ENCODE measurements at places on chromosomes 12 and 14. TPM values are rescaled to one million over a fixed set of nuclear protein-coding genes. Genes with fewer than 3 reads are reported as not detected.
A peak's percentile ranks its signal among the peaks of the same experiment; 100 is the strongest.

The KCNJ8 gene
- total RNA-seq = 12.8 TPM

The C12orf54 gene
- 0.53 TPM for total RNA-seq

The RPS6KA5 gene
- 11.3 TPM for total RNA-seq

The DNAJC22 gene
- total RNA-seq = 0.18 TPM

The ASB2 gene
- 2.4 TPM for total RNA-seq

The IFNG gene
- not detected for total RNA-seq

The PYGL gene
- total RNA-seq = 65.6 TPM

The BICDL1 gene
- total RNA-seq = 9.0 TPM

The ANKS1B gene
- 4.0 TPM for total RNA-seq

The BCL7A gene
- total RNA-seq = 6.4 TPM

DNA sequence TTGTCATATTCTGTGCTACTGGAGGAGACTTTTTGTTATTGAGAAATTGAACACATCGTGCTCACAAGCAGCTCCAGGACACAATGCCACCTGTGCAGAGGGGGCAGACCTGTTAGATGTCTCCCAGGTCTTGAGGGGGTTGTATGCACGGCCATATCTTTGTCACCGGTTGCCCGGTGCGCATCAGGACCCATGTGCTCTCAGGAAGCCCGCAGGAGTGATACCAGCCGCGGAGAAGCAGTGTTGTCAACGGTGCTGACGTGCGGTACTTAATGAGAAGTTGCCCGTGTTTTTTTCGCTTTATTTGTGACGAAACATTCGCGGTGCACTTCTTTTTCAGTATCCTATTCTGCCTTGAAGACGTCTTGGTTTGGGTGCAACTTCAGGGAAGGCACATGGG lies 128.2 kb upstream of the RTL1 start:
- no peaks in the 10 kb centered on the region for H3K4me1 ChIP-seq
- H3K36me3 ChIP-seq = no peaks in the 10 kb centered on the region
- H3K4me3 ChIP-seq = no peak overlapping the region
- no peaks in the 10 kb centered on the region for H3K27me3 ChIP-seq
- no peak overlapping the region for H3K27ac ChIP-seq

DNA sequence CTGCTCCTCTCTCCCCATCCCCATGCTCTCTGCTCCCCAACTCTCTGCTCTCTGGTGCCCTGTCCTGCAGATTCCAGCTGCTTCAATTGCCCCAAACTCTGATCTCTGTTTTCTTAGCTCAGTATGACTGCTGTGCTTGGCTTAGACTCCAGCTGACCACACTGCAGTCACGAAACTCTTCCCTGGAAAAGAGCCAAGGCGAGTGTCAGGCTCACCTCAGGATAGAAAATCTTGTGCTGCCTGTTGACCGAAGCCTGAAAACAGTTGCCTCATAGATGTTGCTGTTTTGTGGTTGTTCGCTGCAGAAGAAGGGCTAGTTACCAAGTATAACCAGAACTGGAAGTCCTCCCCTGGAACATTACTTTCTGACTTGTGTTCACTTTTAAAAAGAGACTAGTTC lies 6.7 kb upstream of the STON2 start:
- peaks cover 4% of the 10 kb centered on the region for H3K27me3 ChIP-seq
- H3K4me3 ChIP-seq = no peak overlapping the region
- no peaks in the 10 kb centered on the region for H3K36me3 ChIP-seq
- no peak for DNase-seq
- no peak overlapping the region for H3K27ac ChIP-seq

GRCh38 chr12:124677552-124678356 lies 110.3 kb upstream of the NCOR2 start:
- no peaks in the 10 kb centered on the region for H3K36me3 ChIP-seq
- no peak overlapping the region for H3K4me3 ChIP-seq
- H3K27ac ChIP-seq = no peak overlapping the region
- no peak for DNase-seq
- no peaks in the 10 kb centered on the region for H3K27me3 ChIP-seq

DNA sequence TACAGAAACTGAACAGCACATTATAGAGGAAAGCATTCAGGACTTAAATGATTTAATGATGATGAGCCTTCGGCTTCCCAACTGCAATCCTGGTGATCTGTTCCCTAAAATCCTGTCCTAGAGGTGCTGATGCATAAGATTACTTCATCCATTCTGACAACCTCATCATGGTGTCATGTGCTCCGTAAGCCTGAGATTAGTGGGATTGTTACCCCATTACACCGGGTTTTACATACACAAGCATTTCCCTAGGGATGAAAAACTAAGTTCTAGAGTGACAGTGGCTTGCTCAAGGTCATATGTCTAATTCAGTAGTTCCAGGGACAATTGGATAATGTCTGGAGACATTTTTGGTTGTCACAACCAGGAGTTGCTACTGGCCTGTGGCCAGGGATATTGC lies 2.5 kb upstream of the RNASE13 start:
- H3K27me3 ChIP-seq = no peaks in the 10 kb centered on the region
- no peak overlapping the region for H3K4me3 ChIP-seq
- peaks cover 26% of the 10 kb centered on the region for H3K4me1 ChIP-seq
- no peak overlapping the region for H3K27ac ChIP-seq
- H3K36me3 ChIP-seq = no peaks in the 10 kb centered on the region
- no peak for DNase-seq

DNA sequence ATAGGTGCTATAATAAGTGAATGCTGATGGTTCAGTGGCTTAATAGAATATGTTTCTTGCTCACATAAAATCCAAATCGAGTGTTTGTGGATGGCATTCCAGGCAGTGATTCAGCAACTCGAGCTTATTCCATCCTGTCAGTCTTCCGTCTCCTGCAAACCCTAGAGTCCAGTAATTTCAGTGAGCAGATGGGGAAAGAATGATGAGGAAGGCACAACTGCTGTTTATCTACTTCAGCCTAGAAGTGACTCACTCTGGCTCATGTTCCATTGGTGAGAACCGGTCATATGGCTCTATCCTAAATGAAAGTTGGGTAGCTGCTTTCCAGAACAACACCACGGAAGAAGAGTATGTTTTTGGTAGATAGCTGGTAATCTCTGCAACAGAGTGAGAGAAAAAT lies 421.8 kb upstream of the PDE3A start:
- no peak for DNase-seq
- no peaks in the 10 kb centered on the region for H3K4me1 ChIP-seq
- no peaks in the 10 kb centered on the region for H3K36me3 ChIP-seq

DNA sequence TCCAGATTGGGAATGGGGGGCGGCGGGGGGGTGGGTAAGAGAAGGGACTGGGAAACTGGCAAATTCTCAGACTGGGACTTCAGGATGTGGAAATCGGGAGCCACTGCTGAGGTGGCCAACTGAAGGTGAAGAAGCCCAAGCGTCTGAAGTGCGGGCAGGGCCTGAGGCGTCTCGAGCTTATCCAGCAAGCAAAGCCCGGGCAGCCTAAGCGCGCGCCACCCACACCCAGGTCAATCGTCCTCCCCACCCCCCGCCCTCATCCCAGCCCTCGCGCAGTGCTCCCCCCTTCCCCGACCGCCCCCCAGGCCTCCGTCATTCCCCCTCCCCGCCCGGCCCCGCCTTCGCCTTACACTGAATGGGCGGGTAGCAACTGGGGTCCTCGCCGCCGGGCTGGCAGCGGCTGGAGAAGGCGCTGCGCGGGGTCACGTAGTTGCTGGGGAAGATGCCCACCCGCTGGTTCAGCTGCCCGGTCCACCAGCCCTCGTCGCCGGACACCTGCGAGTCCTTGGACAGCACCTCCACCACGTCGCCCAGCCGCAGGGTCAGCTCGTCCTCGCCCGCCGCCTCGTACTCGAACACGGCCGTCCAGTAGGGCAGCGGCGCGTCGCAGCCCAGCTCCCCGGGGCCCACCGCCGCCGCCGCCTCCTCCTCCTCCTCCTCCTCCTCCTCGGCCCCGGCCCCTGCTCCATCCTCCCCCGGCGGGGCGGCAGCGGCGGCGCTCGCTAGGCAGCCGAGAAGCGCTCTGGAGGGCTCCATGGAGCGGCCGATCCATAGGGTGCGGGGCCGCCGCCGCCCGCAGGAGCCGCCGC lies 693 bp downstream of the MAP3K9 start:
- H3K36me3 ChIP-seq = no peaks in the 10 kb centered on the region
- peaks cover 14% of the 10 kb centered on the region for H3K27me3 ChIP-seq
- peak overlapping the region; percentile 73 for H3K4me3 ChIP-seq
- H3K4me1 ChIP-seq = peaks cover 18% of the 10 kb centered on the region
- peak overlapping the region; percentile 81 for H3K27ac ChIP-seq
- DNase-seq = peak; percentile 67

GRCh38 chr12:90653040-90653439 lies 301.9 kb downstream of the CCER1 start:
- H3K4me1 ChIP-seq = no peaks in the 10 kb centered on the region
- H3K27ac ChIP-seq = no peak overlapping the region
- H3K4me3 ChIP-seq = no peak overlapping the region
- no peaks in the 10 kb centered on the region for H3K27me3 ChIP-seq

DNA sequence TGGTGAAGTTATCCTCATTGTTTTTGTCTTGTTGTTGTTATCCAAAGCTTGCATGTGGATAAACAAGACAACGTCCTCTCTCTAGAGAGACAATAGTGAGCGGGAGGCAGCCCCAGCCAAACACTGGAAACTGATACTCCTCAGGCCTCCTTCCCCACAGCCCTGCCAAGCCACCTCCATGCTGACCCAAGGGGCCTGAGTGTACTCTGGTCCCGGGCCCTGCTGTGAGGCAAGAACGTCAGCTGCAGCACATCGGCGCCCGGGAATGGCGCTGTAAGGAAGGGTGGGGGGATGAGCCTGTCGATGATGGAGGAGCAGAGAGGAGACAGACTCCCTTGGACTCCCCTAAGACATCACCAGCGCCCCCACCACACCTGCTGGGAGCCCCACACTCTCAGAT lies 83.6 kb downstream of the ANO2 start:
- DNase-seq = no peak
- H3K4me1 ChIP-seq = no peaks in the 10 kb centered on the region
- no peak overlapping the region for H3K27ac ChIP-seq
- no peak overlapping the region for H3K4me3 ChIP-seq

GRCh38 chr14:86357876-86358275 lies 827.9 kb downstream of the FLRT2 start:
- H3K27ac ChIP-seq = no peak overlapping the region
- no peaks in the 10 kb centered on the region for H3K4me1 ChIP-seq
- DNase-seq = no peak

DNA sequence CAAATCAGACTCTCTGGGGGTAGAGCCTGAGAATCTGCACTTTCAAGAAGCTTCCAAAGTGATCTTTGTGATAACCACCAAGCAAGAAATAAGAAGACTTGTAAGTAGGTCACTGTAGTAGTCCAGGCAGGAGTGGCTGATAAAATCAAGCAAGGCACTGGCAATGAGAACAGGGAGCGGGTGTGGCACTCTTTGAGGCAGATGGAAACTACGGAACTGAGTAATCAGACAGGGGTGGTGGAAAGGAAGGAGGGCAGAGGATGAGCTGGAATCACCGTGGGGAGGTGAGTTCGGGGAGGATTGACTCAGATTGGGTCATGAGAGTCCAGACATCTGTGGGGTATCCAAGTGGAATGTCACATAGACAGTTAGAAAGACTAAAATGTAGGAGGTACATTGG lies 44.4 kb upstream of the PLXNC1 start:
- H3K4me1 ChIP-seq = peaks cover 16% of the 10 kb centered on the region
- DNase-seq = no peak
- H3K36me3 ChIP-seq = no peaks in the 10 kb centered on the region
- H3K27me3 ChIP-seq = peaks cover 12% of the 10 kb centered on the region
- H3K27ac ChIP-seq = no peak overlapping the region

DNA sequence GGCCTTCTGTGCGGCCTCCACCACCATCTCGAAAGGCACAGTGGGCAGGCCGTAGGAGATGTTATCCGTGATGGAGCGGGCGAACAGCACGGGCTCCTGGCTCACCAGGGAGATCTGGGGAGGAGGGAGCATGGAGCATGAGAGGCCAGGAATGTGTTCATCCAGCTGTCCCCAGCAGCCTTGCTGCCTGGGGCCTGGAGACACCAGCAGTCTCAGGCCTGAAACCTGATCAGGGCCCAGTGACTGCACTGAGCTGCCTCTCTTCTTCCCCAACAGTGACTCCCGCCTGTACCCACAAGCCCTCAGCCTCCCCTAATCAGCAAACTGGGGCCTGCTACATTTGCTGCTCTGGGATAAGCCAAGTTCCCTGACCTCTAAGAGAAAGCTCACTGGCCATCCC lies 30.9 kb downstream of the ABCB9 start:
- no peak overlapping the region for H3K4me3 ChIP-seq
- no peaks in the 10 kb centered on the region for H3K4me1 ChIP-seq
- no peak for DNase-seq

- no peaks in the 10 kb centered on the region for H3K36me3 ChIP-seq
- H3K27me3 ChIP-seq = no peaks in the 10 kb centered on the region
- DNase-seq = no peak
Measured at GRCh38 chr12:127412866-127413265, 854.1 kb upstream of the TMEM132C start.

- no peak overlapping the region for H3K27ac ChIP-seq
- no peaks in the 10 kb centered on the region for H3K36me3 ChIP-seq
- peaks cover 14% of the 10 kb centered on the region for H3K4me1 ChIP-seq
- DNase-seq = no peak
- no peak overlapping the region for H3K4me3 ChIP-seq
- no peaks in the 10 kb centered on the region for H3K27me3 ChIP-seq
Measured at GRCh38 chr12:116040402-116040801, 237.1 kb downstream of the MED13L start.

GRCh38 chr14:29740491-29740890 lies 187.2 kb downstream of the PRKD1 start:
- H3K27me3 ChIP-seq = no peaks in the 10 kb centered on the region
- no peaks in the 10 kb centered on the region for H3K36me3 ChIP-seq
- no peak for DNase-seq
- H3K4me3 ChIP-seq = no peak overlapping the region
- H3K27ac ChIP-seq = no peak overlapping the region
